Hepatocyte (in vitro differentiated cells): ENCODE measurements at places on chromosomes 12 and 14. TPM values are rescaled to one million over a fixed set of nuclear protein-coding genes. Genes with fewer than 3 reads are reported as not detected.

GRCh38 chr12:123076604-123077297, 74.1 kb downstream of the PITPNM2 start:
- H3K27me3 ChIP-seq = no peaks in the 10 kb centered on the region
- no peak for DNase-seq
- peaks cover 14% of the 10 kb centered on the region for H3K4me1 ChIP-seq

Gene KIF26A
- total RNA-seq = 5.0 and 6.1 TPM in 2 replicates

Gene KRT6A
- total RNA-seq = 5.5 and 6.8 TPM in 2 replicates

- H3K27me3 ChIP-seq = peaks cover 35% of the 10 kb centered on the region
- no peaks in the 10 kb centered on the region for H3K36me3 ChIP-seq
- peaks cover 8% of the 10 kb centered on the region for H3K4me1 ChIP-seq
- no peak overlapping the region for H3K4me3 ChIP-seq
Measured at GRCh38 chr12:31119192-31119802, 45.6 kb downstream of the DDX11 start.

DNA sequence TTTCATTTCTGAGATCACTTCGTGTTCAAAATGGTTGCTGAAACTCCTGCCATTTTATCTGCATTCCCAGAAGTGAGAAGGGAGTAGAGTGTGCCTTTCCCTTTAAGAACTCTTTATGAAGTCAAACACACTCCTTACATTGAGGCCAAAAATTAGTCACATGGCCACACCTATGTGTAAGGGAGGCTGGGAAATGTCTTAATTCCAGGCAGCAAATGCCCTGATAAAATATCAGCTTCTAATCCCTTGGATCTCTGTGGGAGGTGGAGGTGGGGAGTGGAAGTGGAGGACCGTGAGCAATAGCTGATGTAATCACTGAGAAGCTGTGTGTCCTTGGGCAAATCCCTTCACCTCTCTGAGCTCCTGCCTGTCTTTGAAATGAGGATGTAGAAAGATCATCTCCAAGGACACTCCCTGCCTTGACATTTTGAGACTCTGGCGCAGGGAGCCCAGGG, 22.7 kb upstream of the ANKRD9 start:
- peak; percentile 11 for DNase-seq
- no peak overlapping the region for H3K27ac ChIP-seq
- no peaks in the 10 kb centered on the region for H3K36me3 ChIP-seq
- H3K4me1 ChIP-seq = peaks cover 4% of the 10 kb centered on the region

GRCh38 chr12:132380641-132381040, 51.3 kb upstream of the GALNT9 start:
- H3K27ac ChIP-seq = no peak overlapping the region
- no peaks in the 10 kb centered on the region for H3K4me1 ChIP-seq
- no peaks in the 10 kb centered on the region for H3K36me3 ChIP-seq
- no peak overlapping the region for H3K4me3 ChIP-seq

GRCh38 chr12:101653503-101653902, 43.9 kb upstream of the CHPT1 start:
- H3K27ac ChIP-seq = no peak overlapping the region
- H3K4me1 ChIP-seq = no peaks in the 10 kb centered on the region
- no peaks in the 10 kb centered on the region for H3K27me3 ChIP-seq
- no peaks in the 10 kb centered on the region for H3K36me3 ChIP-seq
- H3K4me3 ChIP-seq = no peak overlapping the region

Gene RASSF9
- total RNA-seq = 0.60 and 1.4 TPM in 2 replicates
